ENCODE measurements at places on chromosomes 5 and 9.

DNA sequence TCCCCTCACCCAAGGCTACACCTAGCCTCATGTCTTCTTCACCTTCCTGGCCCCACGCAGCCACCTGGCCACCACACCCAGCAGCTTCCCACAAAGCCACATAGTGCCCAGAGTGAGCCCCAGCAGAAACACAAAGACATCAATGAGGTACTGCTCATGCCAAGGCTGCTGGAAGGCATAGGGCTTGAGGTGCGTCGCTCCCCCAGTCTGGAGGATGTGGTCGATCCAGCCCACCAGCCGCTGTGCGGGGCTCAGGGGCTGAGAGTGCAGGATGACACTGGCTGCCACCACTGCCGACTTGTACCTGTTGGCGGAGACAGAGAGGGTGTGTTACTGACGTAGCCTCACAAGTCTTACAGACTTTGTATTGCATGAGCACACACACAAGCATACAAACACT is 15.8 kb upstream of the CAPSL start:
- DNase-seq: no peak

DNA sequence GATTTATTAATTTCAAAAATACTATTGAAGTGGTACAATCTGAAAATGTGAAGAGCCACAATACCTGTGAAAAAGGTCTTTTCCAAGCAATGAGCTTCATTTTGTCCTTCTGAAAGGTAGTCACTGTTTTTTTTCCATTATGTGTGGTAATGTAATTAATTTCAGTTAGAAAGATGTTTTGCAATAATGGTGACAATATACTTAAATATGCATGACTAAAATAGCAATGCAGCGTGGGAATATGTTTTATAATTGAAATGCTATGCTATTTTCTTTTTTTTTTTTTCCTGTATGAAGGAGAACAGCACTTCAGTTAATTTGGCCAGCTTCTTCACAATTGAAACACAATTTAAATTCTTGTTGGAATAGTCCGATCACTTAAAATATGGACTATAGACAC is 41.9 kb downstream of the NPR3 start:
- DNase-seq: no peak

DNA sequence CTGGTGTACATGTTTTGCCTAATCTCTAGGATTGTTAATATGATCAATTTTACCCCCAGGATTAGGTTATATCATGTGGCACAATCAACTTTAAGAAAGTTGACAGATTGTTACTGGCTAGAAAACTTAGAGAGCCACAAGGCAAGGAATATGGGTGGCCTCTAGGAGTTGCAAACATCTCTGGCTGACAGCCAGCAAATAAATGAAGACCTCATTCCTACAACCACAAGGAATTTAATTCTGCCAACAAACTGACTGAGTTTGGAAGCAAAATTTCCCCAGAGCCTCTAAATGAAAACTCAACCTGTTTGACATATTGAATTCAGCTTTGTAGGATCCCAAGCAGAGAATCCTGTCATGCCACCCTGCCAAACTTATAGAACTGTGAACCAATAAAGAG is 196.4 kb upstream of the PTGER4 start:
- DNase-seq: no peak

DNA sequence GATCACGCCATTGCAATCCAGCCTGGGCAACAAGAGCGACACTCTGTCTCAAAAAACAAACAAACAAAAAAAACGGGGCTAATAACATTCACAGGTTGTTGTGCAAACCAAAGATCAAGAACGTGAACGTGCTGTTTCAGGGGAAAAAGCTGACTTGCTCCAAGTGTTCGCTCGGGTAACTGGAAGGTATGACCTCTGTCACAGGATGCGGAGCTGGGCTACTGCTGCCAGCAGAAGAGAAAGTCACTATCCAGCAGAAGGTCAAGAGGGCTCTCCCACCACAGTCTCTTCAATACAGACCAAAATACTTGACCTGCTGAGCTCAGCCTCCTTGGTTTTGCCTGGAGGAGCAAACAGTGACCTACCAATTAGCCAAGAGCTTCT is 59.7 kb downstream of the ABCA1 start:
- peak; percentile 36 for DNase-seq

- DNase-seq: no peak
Measured at GRCh38 chr5:170419643-170420042, 30.5 kb upstream of the KCNMB1 start.

DNA sequence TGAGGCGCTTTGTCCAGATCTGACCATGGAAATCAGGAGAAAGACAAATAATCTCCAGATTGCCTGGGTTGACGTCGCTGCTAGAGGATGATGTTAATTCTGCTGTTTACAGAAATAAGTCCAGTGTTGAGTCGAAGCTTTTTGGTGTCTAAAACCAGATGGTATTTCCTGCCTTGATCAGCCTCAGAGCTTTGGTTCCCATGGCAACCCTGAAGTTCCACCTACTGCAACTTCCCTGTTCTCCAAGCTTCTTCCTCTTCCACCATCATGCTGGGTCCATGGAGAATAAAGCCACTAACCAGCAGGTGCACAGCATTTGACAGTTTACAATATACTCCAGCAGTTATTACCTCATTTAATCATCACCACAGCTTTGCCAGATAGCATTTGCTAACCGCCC is 18.0 kb upstream of the GABBR2 start:
- DNase-seq: no peak

DNA sequence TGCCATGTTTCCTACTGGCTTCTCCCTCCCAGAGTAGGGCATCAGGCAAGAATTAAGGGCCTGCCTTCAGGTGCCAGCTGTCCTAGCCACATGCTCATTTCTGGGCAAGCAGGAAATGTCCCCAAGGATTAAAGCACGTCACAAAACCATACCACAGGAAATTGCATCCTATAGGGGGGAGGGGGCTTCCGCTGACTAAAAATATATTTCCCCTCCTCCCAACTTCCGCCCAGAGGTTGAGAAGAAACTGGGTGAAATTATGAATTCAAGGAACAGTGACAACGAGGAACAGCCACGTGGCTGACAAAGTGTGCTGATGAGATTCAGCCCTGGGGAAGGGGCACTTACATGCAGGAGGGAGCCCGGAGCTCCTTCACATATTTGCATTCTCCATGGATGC is 4.1 kb downstream of the HBEGF start:
- DNase-seq: no peak

GRCh38 chr9:81031422-81032029 is 657.8 kb downstream of the TLE1 start:
- no peak for DNase-seq

- no peak for DNase-seq
Measured at GRCh38 chr5:144370273-144370672, 199.6 kb downstream of the KCTD16 start.

- no peak for DNase-seq
Measured at GRCh38 chr5:135497971-135498636, 37.7 kb downstream of the NEUROG1 start.

DNA sequence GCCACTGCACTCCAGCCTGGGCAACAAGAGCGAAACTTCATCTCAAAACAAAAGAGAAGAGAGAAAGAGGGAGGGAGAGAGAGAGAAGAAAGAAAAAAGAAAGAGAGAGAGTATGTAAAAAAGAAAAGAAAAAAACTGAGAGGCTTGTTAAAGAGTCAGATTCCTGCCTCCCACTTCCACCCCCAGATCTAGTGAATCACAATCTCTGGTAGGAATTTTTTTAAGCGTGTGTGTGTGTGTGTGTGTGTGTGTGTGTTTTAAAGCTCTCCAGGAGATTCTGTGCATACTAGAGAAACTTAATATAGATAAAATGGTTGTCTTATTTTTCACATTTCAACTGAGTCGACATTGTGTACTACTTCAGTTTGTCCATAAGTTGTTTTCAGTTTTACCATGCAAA is 32.0 kb downstream of the SAR1B start:
- no peak for DNase-seq

DNA sequence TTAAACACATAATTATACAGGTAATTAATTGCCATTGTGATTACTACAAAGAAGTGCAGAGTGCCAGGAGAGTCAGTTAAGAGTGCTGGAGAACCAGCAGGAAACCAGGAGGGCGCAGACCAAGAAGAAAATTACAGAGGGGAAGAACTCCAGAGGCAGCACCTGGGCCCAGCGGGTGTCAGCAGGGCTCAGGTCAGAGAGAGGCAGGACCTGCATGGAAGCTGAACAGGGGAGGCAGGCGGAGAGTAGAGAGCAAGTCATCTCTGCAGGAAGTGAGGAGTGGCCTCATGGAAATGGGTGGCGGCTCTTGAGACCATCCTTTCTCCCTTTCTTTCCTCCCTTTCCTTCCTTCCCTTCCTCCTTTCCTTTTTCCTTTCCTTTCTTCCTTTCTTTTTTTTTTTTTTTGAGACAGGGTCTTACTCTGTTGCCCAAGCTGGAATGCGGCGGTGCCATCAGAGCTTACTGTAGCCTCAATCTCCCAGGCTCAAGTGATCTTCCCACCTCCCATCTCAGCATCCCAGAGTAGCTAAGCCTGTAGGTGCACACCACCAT is 4.0 kb upstream of the ZBTB34 start:
- DNase-seq: peak; percentile 17

- no peak for DNase-seq
Measured at GRCh38 chr9:96484521-96484931, 34.6 kb downstream of the HABP4 start.

GRCh38 chr5:11268891-11269290 is 507.9 kb upstream of the DAP start:
- no peak for DNase-seq

- no peak for DNase-seq
Measured at GRCh38 chr5:178427576-178428197, 162.5 kb downstream of the COL23A1 start.

- peak; percentile 96 for DNase-seq
Measured at GRCh38 chr5:16178745-16179372, 732 bp downstream of the MARCHF11 start.

DNA sequence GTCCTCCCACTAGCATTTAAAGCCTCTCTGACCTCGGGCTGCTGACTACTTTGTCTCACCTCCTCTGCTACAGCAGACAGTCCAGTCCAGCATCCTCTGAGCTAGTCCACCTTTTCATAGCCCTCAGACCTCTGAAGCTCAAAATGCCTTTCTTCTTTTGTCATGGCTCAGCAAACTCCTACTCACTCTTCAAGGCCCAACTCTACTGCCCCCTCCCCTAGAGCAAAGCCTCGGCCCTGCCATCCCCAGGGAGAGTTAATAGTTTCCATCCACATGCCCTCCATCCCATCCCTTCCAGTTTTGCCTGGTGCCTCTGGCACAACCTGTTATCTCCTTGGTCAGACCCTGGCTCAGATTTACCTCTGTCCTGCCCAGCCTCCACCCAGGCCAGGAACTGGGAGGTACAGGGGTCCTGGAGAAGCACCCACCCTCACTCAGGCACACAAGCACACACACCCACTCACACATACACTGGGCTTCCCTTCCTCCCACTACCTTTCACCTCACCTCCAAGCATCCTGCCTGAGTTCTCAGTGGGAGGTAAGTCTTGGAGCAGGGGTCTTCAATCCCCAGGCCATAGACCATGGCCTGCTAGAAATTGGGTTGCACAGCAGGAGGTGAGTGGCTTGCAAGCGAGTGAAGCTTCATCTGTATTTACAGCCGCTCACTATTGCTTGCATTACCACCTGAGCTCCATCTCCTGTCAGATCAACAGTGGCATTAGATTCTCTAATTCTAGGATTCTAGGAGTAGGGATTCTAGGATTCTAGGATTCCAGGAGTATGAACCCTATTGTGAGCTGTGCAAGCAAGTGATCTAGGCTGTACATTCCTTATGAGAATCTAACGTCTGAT is 18.1 kb downstream of the PDLIM4 start:
- DNase-seq: no peak

DNA sequence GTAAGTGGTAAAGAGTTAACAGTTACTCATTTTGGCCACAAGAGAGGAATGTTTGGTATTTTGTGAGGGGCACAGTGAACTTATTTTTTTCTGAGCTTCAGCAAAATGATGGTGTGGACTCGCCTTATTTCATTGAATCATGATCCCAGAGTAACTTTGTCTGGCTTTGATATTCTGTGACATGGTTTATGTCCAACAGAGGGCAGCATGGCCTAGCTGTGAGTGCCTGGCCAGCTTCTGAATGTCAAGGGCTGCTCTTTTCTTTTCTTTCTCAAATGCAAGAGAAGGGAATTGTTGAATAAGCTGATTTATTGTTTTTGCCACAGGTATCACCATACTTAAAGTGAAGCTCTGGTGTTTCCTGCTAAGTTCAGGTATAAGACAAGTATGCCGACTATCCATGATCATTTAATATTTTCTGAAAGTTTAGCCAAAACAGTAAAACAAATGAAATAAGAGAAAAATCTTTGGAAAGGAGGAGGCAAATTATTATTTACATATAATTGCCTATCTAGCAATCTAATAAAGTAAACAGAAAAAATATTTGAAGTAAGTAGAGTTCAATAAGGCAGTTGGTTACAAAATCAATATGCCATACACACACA is 31.7 kb downstream of the MRPL22 start:
- DNase-seq: peak; percentile 36

GRCh38 chr9:117074784-117075520 is 339.9 kb downstream of the ASTN2 start:
- DNase-seq: peak; percentile 61

- DNase-seq: no peak
Measured at GRCh38 chr5:136729901-136730355, 364.6 kb upstream of the TRPC7 start.

DNA sequence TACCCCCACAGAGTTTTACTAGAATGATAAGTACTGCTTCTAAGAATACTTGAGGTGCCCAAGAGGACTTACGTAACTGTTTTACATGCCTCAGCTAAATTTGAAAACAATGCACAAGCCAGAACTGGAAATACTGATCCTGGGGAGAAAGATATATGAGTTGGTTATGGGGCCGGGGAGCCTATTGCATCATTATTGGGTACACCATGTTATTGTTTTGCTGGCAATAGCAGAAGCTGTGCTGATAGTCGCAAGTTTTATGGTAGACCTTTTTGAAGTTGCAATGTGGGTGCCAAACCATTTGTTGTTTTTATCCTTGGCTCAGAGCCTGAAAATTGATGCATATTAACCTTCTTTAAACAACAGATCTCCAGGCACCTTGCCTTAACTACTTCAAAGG is 108.4 kb upstream of the DHFR start:
- no peak for DNase-seq

GRCh38 chr5:31487506-31487905 is 44.4 kb downstream of the DROSHA start:
- no peak for DNase-seq

- DNase-seq: no peak
Measured at GRCh38 chr9:124001458-124001799, 10.1 kb upstream of the LHX2 start.

DNA sequence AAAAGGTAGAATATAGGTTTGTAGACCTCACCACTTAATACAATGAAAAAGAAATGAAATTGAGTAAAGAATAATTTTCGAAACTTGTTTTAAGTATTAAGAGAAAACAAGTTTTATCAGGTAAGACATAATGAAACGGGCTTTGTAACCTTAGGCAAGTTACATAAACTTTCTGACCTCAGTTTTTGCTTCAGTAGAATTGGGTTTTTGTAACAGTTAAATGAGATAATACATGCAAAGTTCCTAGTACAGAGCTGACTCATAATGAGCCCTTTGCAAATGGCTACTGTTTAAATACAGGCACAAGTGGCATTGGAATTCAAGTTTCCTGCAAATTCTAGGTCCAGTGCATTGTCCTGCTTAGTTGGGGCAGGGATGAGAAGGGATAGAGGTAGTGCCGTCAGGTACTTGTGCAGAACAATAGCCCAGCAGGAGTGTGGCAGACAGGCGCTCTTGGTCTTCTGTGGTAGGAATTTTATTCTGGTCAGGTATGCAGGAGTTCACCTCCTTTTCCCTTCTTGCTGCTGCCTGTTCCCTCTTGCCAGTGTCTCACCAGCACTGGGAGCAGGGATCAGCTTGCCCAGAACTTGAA is 203.8 kb downstream of the PBX3 start:
- DNase-seq: peak; percentile 82

GRCh38 chr5:19930451-19930850 is 57.5 kb downstream of the CDH18 start:
- DNase-seq: no peak
